Pulmonary artery endothelial cell (primary cell): ENCODE measurements at places on chromosomes 16 and 17. TPM values are rescaled to one million over a fixed set of nuclear protein-coding genes. Genes with fewer than 3 reads are reported as not detected.

The PIRT gene
- total RNA-seq, result not detected in 2 replicates

The DNAAF8 gene
- 0.33 and 0.42 TPM in 2 replicates for total RNA-seq

The HOXB4 gene
- 3.0 and 5.1 TPM in 2 replicates for total RNA-seq

The CDH15 gene
- total RNA-seq, result 0.04 and 0.07 TPM in 2 replicates

The SGCA gene
- total RNA-seq, result not detected in 2 replicates

The PPY gene
- total RNA-seq, result not detected in 2 replicates

The HBQ1 gene
- 0.21 and 1.5 TPM in 2 replicates for total RNA-seq

The RHBDL3 gene
- under 0.01 and 0.14 TPM in 2 replicates for total RNA-seq

The KAT8 gene
- 39.5 and 40.4 TPM in 2 replicates for total RNA-seq

The KRT13 gene
- total RNA-seq, result not detected in 2 replicates

The CD300H gene
- not detected in 2 replicates for total RNA-seq

The TPSB2 gene
- not detected in 2 replicates for total RNA-seq

The KRTAP1-5 gene
- not detected in 2 replicates for total RNA-seq

The CRYBA1 gene
- not detected in 2 replicates for total RNA-seq

The IRX6 gene
- total RNA-seq, result not detected in 2 replicates

The ASPA gene
- total RNA-seq, result not detected in 2 replicates

The ABCC11 gene
- total RNA-seq, result not detected in 2 replicates

The FBXW10 gene
- total RNA-seq, result under 0.01 TPM in 1 of 2 replicates, not detected in the other

The MCRIP2 gene
- 14.2 and 22.3 TPM in 2 replicates for total RNA-seq

The MCRIP1 gene
- total RNA-seq, result 95.8 and 149 TPM in 2 replicates

The SYT17 gene
- total RNA-seq, result 0.49 and 0.59 TPM in 2 replicates

The CTF1 gene
- total RNA-seq, result 0.20 and 0.21 TPM in 2 replicates

The CES5A gene
- total RNA-seq, result not detected in 2 replicates

The MYH1 gene
- total RNA-seq, result not detected in 2 replicates

The TBC1D3G gene
- total RNA-seq, result not detected in 2 replicates

The OMG gene
- total RNA-seq, result 0.26 TPM in 1 of 2 replicates, not detected in the other

The KRTAP4-1 gene
- not detected in 2 replicates for total RNA-seq

The DHRS7B gene
- 12.5 and 15.1 TPM in 2 replicates for total RNA-seq

The CMTM1 gene
- 2.9 and 4.8 TPM in 2 replicates for total RNA-seq

The PPP4C gene
- total RNA-seq, result 271 and 311 TPM in 2 replicates

The NPIPA3 gene
- 0.26 and 0.60 TPM in 2 replicates for total RNA-seq

The COX6A2 gene
- total RNA-seq, result not detected in 2 replicates

The SHPK gene
- total RNA-seq, result 19.5 and 21.8 TPM in 2 replicates

The SEZ6L2 gene
- 0.53 and 0.73 TPM in 2 replicates for total RNA-seq

The TEX2 gene
- total RNA-seq, result 27.6 and 31.3 TPM in 2 replicates

The TBC1D3H gene
- not detected in 2 replicates for total RNA-seq

The TENT4B gene
- total RNA-seq, result 9.4 and 15.4 TPM in 2 replicates

The MYL11 gene
- total RNA-seq, result not detected in 2 replicates

The ZNF469 gene
- total RNA-seq, result 0.74 and 1.3 TPM in 2 replicates

The ACSM2A gene
- not detected in 2 replicates for total RNA-seq

The SPNS1 gene
- total RNA-seq, result 28.8 and 32.7 TPM in 2 replicates

The TMEM235 gene
- total RNA-seq, result 0.21 TPM in 1 of 2 replicates, not detected in the other

The PSMD3 gene
- total RNA-seq, result 138 and 151 TPM in 2 replicates

The ENPP7 gene
- total RNA-seq, result not detected in 2 replicates

The TM4SF5 gene
- total RNA-seq, result not detected in 2 replicates

The NXN gene
- 31.6 and 33.0 TPM in 2 replicates for total RNA-seq

The CA7 gene
- not detected in 2 replicates for total RNA-seq

The TEKT1 gene
- total RNA-seq, result not detected in 2 replicates

The TBC1D26 gene
- not detected in 2 replicates for total RNA-seq

The TMEM220 gene
- total RNA-seq, result 1.2 and 1.8 TPM in 2 replicates

The FAM20A gene
- not detected in 2 replicates for total RNA-seq
